Activated CD8-positive, alpha-beta memory T cell treated with anti-CD3 and anti-CD28 coated beads for 4 hours (primary cell): ENCODE measurements at places on chromosomes 3 and 15.

- no peak for DNase-seq
Measured at GRCh38 chr3:152388631-152389030, 119.9 kb downstream of the MBNL1 start.

DNA sequence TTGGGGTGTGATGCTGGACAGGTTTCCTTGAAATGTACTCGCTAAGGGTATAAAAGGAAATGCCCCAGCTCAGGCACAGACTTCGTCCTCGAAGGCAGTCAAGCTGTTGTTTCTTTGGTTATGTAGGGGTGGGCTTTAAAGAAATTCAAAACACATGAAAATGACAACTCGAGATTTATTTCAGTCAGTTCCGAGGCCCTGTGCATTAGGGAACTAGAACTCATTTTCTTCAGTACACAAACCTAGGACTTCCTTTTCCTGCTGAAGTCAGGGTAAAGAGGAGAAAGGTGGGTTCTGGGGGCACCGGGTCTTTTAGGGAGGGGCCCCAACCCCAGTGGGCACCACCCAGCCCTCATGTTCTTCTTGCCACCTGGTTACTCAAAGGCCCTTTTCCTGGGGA, 7.7 kb downstream of the CCR9 start:
- DNase-seq, result no peak

GRCh38 chr15:65732698-65733097, 59.4 kb downstream of the DENND4A start:
- DNase-seq, result no peak

- no peak for DNase-seq
Measured at GRCh38 chr3:60269377-60269776, 981.9 kb downstream of the FHIT start.

- no peak for DNase-seq
Measured at GRCh38 chr3:25474052-25474451, 46.0 kb downstream of the RARB start.

DNA sequence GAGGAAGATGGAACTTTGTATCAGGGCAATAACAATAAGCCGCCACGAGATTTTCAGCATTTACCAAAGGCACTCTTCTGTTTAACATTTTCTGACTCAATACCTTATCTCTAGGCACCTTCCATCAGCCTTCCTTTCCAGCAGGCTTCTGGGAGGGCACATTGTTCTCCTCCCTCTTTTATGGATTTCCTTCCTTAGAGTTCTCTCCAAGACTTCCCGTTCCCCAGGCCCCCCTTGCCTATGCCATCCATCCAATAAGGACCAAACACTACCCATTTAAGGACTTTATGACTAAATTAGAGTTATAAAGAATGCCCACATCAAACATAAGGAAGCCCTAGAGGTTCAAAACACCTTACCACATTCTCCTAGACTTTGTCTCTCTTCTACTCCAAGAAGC, 71.0 kb upstream of the ACP3 start:
- DNase-seq, result no peak

DNA sequence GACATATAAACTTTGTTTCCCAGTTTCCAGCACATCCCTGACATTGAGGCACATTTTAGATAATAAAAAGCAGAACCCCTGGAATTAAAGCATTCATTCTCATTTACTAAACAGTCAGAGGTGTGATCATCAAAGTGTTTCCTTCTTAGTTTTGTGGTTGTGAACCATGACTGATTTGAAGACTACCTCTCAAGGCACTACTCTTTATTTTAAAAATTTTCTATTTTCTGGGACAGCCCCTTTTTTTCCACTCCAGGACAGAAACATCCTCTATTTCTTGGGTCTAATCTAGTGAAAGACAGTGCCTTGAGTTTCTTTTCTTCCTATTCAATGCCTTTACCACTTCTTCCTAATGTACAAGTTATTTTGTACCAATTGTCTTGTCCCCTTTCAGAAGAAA, 5.2 kb downstream of the SST start:
- DNase-seq, result no peak

GRCh38 chr15:26158176-26158575, 295.0 kb upstream of the ATP10A start:
- DNase-seq, result no peak
